Thyroid gland (tissue), 4 donors: ENCODE measurements at places on chromosomes 7 and 10. TPM values are rescaled to one million over a fixed set of nuclear protein-coding genes. Genes with fewer than 3 reads are reported as not detected.

CLCN1 gene
- total RNA-seq, result not detected

TUBB8 gene
- total RNA-seq, result 2.0 TPM

MGAM2 gene
- total RNA-seq, result not detected

METTL27 gene
- total RNA-seq, result 3.8 TPM

TPST1 gene
- total RNA-seq, result 28.4 TPM

OR6B1 gene
- total RNA-seq, result not detected

TRIL gene
- total RNA-seq, result 3.3 TPM

PRTFDC1 gene
- total RNA-seq, result 6.9 TPM

LLCFC1 gene
- total RNA-seq, result 0.67 TPM

NKX2-3 gene
- total RNA-seq, result not detected

SUN3 gene
- total RNA-seq, result not detected

PNLIPRP2 gene
- total RNA-seq, result not detected

KCNIP2 gene
- total RNA-seq, result 3.5 TPM

SLC29A4 gene
- 11.5 TPM for total RNA-seq

SFTPA1 gene
- not detected for total RNA-seq

STOX1 gene
- 8.9 TPM for total RNA-seq

OPN1SW gene
- total RNA-seq, result not detected

TMEM209 gene
- 25.0 TPM for total RNA-seq

FAM25G gene
- not detected for total RNA-seq

PPP1R17 gene
- total RNA-seq, result not detected

CTAGE4 gene
- 17.2 TPM for total RNA-seq

AKR1C2 gene
- total RNA-seq, result 59.9 TPM

KAZALD1 gene
- total RNA-seq, result 3.1 TPM

CDC14C gene
- not detected for total RNA-seq

CC2D2B gene
- 1.2 TPM for total RNA-seq

HOXA1 gene
- total RNA-seq, result not detected

MYH16 gene
- not detected for total RNA-seq

OR2A12 gene
- not detected for total RNA-seq

TRPV5 gene
- not detected for total RNA-seq

C10orf67 gene
- 0.98 TPM for total RNA-seq

UTF1 gene
- total RNA-seq, result not detected

MAPK8 gene
- 120 TPM for total RNA-seq

FZD8 gene
- 21.2 TPM for total RNA-seq

DOCK1 gene
- total RNA-seq, result 89.7 TPM

NEURL1 gene
- 1.1 TPM for total RNA-seq

ANKRD26 gene
- 13.1 TPM for total RNA-seq

ZMIZ2 gene
- 43.1 TPM for total RNA-seq

OPN4 gene
- not detected for total RNA-seq

ASB10 gene
- total RNA-seq, result not detected

MACC1 gene
- total RNA-seq, result 2.6 TPM

GFRA1 gene
- 6.5 TPM for total RNA-seq

C10orf71 gene
- total RNA-seq, result not detected

ACSM6 gene
- not detected for total RNA-seq

MPLKIP gene
- 92.4 TPM for total RNA-seq

CFAP58 gene
- total RNA-seq, result 1.0 TPM

CYP3A4 gene
- not detected for total RNA-seq

AEBP1 gene
- 151 TPM for total RNA-seq

LCOR gene
- 49.2 TPM for total RNA-seq

WNT8B gene
- total RNA-seq, result not detected

FAM180A gene
- 3.9 TPM for total RNA-seq

SPDYE8 gene
- total RNA-seq, result not detected

GLI3 gene
- 14.4 TPM for total RNA-seq

SPDYE2 gene
- total RNA-seq, result not detected

FLNC gene
- total RNA-seq, result 8.4 TPM

NPFFR1 gene
- total RNA-seq, result under 0.01 TPM
